Foreskin fibroblast (primary cell): ENCODE measurements at places on chromosomes 3 and 15.

GRCh38 chr15:71237456-71238188 is 122.4 kb downstream of the THSD4 start:
- peak; percentile 92 for DNase-seq

GRCh38 chr15:95880630-95881029 is 449.9 kb upstream of the NR2F2 start:
- DNase-seq, result no peak

- DNase-seq, result peak; percentile 72
These were observed 81.6 kb upstream of the LRRFIP2 start for GRCh38 chr3:37255990-37256308.

DNA sequence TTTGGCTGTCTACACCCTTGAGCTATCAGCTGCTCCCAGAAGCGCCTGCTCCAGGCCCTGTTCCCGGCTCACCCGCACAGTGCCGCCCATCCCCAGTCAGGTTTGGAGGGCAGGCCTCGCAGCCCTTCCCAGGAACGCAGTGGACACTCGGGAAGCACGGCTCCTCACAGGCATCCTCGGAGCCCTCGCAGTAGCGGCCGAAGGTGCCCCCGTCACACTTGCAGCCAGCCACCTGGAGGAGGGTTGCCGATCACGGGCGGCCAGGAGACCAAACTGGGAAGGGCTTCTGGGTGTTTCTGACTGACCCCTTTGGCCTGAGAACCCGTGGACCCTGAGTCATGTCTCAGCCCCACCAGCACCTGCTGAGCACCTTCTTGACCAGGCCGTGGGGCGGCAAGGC is 33.4 kb downstream of the MUC20 start:
- DNase-seq, result no peak
